ENCODE measurements at places on chromosomes 7 and 10.

DNA sequence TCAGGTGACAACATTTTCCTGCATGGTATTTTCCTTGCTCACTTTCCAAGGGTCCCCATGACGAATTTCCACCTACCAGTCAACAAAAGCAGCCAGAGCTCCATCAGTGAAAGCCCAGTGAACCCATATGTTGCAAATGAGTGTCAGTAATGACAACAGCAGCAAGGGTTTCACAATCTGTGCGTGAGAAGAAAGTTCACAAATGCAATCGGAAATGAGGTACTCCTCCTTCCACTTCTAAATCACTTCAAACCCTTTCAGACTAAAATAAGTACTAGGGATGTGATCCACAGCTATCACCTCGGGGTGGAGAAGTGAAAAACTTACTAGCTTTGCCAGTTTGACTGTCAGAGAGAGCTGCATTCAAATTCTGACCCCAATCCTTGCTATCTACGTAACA lies 55.6 kb upstream of the BET1 start:
- no peak for DNase-seq

DNA sequence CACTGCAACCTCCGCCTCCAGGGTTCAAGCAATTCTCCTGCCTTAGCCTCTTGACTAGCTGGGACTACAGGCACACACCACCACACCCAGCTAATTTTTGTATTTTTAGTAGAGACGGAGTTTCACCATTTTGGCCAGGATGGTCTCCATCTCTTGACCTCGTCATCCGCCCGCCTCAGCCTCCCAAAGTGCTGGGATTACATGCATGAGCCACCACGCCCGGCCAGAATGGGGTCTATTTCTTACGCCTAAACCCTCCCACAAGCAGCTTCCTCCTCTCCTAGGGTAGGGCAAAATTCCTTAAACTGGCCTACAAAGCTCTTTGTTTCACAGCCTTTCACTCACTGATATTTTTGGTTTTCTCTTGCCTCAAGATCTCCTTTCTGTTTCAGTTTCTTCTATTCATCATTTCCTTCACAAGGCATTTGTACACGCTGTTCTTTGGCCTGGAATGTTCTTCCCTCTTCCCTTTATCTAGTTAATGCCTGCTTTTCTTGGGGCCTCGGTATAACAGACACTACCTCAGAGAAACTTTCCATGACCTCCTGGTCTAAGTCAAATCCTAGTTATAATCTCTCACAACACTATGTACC lies 6.7 kb downstream of the CPEB3 start:
- no peak for DNase-seq

GRCh38 chr7:2163600-2164555 lies 68.9 kb downstream of the MAD1L1 start:
- no peak for DNase-seq

- DNase-seq, result no peak
Observed at GRCh38 chr7:35331730-35332678, 78.1 kb upstream of the TBX20 start.

- DNase-seq, result no peak
Observed at GRCh38 chr7:128035712-128036111, 4.5 kb upstream of the LRRC4 start.
